ENCODE measurements at places on chromosomes 1 and 21.

DNA sequence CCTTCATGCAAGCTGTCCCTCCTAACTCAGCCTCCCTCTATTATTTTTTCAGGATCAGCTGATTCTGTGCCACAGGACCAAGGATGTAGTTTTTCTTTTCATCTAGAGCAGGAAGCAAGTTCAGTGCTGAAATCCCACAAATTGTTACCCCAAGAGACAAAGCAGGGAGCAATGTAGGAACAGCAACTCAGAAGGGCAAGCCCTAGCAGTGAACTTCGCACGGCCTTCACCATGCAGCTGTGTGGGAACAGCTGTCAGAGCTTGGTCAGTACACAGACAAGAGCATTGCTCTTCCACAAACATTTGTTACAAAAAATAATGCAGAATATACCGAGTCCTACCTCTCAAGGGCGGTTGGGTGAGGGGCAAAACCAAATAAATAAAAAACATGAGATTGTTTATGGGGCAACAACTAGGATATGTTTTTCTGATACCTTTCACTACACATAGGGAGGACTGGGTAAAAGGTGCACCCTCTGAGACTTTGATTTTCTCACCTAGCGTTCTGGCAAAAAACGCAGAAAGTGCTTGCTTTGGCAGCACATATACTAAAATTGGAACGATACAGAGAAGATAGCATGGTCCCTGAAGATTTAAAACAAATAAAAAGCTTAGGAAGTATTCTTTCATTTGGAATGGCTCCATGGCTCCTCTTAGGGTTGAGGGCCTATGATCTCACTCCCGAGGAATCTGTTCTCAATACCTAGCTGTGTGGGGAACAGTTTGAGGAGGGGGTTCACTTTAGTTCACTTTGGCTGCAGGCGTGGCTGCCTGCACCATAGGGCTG, 37.1 kb upstream of the ANGPTL7 start:
- no peak for DNase-seq

GRCh38 chr1:39608921-39609320, 30.5 kb downstream of the HEYL start:
- no peak for DNase-seq

DNA sequence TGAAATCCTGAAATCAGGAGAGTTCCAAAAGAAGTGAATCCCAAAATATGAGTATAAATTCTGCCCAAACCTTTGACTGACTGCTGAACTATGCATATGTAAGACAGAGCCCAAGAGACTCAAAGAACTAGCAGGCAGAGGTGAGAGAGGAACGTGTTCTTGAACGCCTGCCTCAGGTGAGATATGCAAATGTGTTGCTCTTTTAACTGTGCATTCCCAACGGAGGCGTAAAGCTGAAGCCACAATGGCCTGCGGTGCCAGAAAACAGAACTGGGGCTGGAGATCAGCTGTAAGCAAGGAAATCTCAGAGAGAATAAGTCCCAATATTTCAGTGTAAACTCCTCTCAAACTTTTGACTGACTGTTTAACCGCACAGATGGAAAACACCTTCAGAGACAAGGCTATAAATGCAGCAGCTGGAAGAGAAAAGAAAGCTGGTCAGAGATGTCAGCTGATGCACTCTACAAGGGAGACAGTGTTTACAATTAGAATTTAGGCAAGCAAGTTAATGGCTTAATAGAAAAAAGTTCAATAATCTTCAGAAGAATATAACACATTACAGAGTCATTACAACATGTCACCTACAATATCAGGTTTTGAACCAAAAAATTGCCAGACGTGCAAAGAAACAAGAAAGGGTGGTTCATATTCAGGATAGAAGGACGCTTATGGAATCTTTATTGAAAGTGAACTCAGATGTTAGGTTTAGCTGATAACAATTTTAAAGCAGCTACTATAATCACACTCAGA, 43.0 kb upstream of the TRIM67 start:
- DNase-seq, result no peak

DNA sequence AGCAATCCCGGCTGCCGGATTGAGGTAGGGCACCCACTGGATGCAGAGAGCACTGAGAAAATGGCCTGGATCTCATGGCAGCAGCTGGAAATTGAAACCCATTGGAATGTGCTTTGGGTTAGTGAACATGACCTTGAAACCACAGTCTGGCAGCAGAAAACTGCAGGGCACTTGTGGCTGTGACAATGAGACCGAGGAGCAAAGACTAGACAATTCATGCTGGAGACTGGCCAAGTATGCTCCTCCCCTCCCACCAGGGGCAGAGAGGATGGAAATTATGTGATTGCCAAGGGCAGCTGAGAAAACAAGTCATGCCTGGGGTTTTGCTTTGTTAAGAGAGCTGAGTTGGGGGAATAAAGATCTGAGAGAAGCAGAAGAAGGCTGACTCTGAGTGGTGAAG, 60.7 kb downstream of the ZNF697 start:
- DNase-seq, result peak; percentile 21

DNA sequence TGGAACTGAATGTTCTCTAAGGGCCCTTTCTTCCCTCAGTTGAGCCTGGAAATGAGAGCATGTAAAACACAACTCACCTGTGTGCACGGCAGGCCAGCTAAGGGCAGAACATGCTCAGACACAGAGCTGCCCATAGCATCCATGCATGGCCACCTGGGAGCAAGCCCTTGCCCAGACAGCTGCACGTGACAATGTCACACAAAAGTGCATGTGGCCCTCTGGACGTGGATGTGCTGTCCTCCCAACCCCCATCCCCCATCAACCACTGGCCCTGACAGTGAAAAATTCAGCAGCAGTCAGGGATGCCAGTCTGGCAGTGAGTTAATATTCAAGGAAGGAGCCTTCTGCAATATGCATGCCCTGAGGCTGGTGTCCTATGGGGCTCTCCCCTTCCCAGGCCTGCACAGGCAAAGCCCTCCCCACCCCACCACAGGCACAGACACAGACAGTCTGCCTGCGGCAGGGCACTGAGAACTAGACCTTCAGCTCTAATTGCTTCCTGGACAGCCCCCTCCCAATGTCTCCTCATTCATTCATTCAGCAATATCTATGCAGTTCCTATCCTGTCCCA, 14.6 kb upstream of the COL16A1 start:
- DNase-seq, result no peak

DNA sequence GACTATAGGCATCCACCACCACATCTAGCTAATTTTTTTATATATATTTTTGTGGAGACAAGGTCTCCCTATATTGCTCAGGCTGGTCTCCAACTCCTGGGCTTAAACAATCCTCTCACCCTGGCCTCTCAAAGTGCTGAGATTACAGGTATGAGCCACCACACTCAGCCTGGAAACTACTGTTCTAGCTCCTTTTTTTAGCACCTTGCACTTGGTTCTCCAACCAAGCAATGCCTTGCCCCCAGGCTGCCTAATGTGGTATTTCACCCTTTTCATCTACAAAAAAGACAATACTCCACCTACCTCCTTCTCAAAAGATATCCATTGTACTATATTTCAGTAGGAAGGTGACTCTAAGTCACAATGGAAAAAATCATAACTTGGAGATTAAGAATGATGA, 6.7 kb downstream of the ARNT start:
- DNase-seq, result no peak

GRCh38 chr1:70033266-70033873, 172.0 kb downstream of the LRRC40 start:
- no peak for DNase-seq

DNA sequence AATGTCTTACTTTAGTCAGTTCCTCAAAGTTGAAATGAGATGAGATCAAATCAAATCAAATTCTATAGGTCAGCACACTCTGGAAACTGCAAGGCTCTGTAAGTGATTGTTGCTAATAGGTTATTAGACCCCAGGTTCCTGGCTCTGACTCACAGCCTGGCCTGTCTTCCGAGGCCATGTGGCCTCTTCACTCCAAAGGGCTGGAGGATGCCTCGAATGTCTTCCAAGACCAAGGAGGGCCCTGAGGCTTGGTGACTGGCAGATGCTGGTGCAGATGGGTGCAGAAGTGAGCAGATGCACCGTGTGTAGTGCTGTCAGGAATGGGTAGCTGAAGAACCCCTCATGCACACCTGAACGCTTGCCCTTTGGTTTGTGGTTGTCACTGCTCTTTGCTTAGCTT, 113.4 kb downstream of the MAB21L3 start:
- DNase-seq, result no peak

DNA sequence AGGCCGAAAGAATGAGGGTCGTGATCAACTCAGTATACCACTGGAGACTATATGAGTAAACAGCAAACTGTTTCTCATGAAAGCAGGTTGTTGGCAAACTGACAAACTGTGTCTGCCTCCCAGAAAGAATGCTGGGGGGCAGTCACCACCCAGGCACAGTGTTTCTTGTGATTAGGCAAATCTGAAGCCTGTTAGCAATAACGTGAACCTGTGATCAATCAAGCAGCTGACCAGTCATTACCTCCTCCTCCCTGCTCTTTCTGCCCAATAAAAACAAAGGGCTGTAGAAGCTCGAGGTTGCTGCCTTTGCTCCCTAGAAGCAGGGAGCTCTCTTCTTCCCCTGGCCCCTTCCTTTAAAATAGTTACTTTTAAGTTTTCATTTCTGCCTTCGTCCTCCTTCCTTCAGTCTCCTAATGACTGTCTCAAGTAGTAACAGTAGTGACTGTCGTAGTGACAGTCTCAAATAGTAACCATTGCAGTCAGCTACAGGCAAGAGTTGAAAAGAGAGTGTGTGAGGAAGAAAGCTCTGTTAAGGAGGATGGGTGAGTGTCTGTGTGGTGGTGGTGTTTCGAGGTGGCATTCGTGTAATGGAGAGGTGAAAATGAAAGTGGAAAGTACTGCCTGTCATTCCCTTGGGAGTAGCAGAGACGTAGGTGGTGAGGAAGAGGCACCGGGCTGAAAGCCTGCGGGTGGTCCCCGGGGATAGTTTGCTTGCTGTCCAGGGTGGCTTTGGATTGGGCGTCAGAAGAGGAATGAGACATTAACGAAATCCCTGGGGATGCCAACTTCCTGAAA, 14.5 kb downstream of the HHAT start:
- DNase-seq, result no peak

DNA sequence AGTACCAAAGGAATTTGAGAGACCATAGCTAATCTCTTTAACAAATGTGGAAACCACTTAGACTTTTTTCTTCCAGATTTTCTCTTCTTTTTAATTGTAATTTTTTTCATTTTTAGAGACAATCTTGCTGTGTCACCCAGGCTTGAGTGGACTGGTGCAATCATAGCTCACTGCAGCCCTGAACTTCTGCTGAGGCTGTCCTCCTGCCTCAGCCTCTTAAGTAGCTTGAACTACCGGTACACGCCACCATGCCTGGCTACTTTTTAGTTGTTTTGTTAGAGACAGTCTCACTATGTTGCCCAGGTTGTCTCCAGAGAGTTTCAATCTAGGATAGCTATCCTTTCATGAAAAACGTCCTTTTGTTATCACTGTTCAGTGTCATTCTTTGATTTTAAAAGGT, 15.0 kb downstream of the PRRC2C start:
- DNase-seq, result no peak

GRCh38 chr1:92502247-92502646, 15.5 kb upstream of the GFI1 start:
- peak; percentile 25 for DNase-seq

DNA sequence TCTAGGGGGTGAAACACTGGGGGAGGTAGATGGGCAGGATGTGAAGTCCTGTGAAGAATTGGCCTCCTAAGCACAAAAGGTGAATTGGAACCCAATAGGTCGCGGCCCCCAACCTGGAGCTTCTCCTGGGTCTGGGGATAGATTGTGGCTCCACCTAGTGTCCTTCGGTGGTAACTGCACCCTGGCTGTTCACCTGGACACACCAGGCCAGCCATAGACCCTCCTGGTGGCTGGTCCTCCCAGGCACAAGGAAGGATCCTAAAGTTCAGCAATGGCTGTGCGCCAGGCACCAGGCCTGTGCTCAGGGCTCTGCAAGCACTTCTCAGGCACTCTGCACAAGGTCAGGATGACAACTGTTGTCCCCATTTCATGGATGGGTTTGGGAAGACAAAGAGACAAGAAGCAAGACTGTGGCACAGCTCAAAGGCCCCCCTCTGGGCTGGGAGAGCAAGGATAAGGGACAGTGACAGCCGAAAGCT, 13.5 kb downstream of the ESPN start:
- DNase-seq, result peak; percentile 88

DNA sequence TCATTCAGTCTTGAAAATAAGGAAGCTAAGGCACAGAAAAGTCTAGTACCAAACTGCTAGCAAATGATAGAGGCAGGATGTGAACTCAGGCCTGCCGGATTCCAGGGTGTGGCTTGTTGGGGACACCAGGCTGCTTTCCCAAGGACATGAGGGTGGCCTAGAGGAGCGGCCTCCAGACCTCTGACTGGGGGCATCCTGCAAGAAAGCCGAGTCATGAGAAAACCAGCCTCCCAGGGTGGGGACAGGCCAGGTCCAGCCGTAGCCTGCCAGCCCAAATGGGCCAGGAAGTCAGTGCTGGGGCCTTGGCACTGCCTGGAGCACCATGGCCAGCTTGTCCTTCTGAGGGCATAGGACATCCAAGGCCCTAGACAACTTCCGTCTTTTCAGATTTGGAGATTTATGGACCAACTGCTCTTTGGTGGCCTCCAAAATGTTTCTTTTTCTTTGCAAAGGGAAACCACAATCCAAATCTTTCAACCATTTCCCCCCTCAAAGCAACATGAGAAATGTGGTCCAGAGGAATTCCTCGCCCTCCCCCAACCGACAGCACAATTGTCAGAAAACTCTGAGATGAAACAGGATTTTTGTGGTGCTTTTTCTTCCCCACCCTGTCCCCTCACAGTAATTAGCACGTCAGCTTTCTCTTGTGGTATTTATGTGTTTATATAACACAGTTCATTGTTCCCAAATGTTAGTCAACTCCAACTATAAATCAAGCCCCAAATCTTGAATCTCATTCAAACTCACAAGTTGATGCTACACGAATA, 212.3 kb downstream of the KAZN start:
- no peak for DNase-seq

DNA sequence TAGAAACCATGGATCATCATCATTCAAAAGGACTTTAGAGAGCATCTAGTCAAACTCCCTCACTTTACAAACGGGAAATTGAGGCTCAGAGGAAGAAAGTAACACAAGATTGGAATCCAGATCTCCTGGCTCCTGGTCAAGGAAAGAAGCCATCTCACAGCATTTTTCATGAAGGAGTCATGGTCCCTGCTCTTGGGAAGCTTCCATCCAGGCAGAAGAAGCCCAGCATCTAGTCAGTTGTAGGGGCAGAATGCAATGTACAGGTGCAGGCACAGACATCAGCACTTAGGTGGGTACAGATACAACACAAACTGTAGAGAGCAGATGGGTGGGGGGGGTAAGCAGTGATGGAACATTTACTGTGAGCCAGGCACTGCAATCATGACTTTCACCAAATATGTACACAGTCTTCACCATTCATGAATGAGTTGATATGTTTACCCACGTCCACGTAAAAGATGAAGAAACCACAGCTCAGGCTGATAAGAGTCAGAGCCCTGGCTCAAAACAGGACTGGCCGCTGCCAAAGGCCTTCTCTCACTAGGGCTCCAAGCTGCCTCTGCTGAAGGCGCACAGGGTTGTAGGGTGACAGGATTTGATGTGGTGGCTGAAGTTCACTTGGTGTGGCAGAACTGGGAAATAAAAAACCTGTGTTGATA, 44.0 kb downstream of the OPTC start:
- peak; percentile 78 for DNase-seq

GRCh38 chr1:216830424-216831210, 107.4 kb upstream of the ESRRG start:
- peak; percentile 7 for DNase-seq

GRCh38 chr1:53477651-53478501, 18.7 kb downstream of the DMRTB1 start:
- DNase-seq, result no peak

Measured in DMS53 (cell line).